Daoy (cell line): ENCODE measurements at places on chromosomes 11 and 22. TPM values are rescaled to one million over a fixed set of nuclear protein-coding genes. Genes with fewer than 3 reads are reported as not detected.

Gene TPH1
- total RNA-seq: 0.06 and 5.6 TPM in 2 replicates

Gene MS4A6E
- total RNA-seq: not detected in 2 replicates

- DNase-seq: no peak
These were observed 68.4 kb upstream of the CLNS1A start for GRCh38 chr11:77705876-77706579.

GRCh38 chr11:16883174-16883573 lies 131.0 kb downstream of the PLEKHA7 start:
- peak; percentile 48 for DNase-seq

GRCh38 chr11:95074792-95075563 lies 8.3 kb downstream of the SRSF8 start:
- DNase-seq: peak; percentile 41
